AG04449 (cell line): ENCODE measurements at places on chromosomes 11 and 22.

- no peak for DNase-seq
These were observed 263.8 kb upstream of the LUZP2 start for GRCh38 chr11:24233041-24233440.

GRCh38 chr11:123239191-123240150, 44.4 kb upstream of the CLMP start:
- no peak for DNase-seq

- DNase-seq: no peak
These were observed 18.4 kb upstream of the MYOD1 start for GRCh38 chr11:17700991-17701390.

- no peak for DNase-seq
These were observed 57.6 kb downstream of the TNRC6B start for GRCh38 chr22:40235308-40235707.

GRCh38 chr11:92314499-92314898, 89.9 kb downstream of the FAT3 start:
- DNase-seq: no peak

- no peak for DNase-seq
These were observed 25.5 kb upstream of the APOA1 start for GRCh38 chr11:116862951-116863350.

DNA sequence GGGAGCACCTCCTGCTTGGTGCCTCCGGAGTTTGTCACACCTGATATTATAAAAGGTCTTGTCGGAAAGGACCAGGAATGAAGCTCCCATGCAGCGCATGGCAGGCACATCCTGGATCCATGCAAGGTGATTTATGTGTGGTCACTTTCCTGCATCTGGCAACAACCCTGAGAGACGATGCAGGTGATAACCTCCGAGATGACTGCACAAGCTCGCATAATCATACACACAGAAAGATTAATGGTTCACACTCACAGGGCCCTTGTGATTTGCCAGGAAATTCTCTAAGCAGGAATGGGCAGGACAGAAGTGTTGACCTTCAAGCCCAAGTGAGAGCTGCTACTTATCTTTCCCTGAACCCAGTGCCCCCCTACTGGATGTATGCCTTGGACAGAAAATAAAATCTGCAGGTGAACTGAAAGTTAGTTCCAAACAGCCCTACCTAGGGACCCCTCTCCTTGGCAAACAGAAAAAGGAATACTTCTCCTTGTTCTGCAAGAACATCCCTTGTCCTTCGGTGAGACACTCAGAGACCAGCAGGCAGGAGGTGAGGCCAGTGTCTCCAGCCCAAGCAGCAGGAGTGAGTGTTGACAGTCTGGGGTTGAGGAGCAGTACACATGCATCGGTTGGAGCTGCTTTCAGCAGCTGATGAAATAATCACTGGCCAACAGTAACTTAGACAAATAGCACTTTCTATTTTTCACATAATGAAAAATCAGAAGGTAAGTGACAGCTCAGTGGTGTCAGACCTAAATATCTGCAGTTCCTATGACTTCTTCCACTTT, 619.4 kb upstream of the B3GAT1 start:
- DNase-seq: no peak

DNA sequence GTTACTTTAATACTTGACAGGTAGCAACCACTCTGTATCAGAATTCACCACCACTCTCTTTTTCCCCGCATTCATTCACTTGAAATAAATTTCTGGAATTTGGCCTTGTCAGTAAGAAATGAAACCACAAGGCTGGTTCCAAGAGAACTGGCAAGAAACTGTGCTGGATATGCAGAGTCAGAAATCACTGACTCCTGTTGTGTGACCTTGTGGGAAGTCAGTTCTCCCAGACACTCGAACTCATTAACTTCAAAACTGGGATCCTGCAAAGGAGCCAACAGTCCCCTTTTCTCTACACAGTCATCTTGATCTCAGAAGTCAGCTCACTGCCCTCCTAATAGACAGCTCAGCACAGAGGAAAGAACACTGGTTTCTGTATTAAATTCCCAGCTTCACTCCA, 142.7 kb downstream of the LRRC4C start:
- DNase-seq: no peak

- no peak for DNase-seq
These were observed 39.9 kb downstream of the KCNC1 start for GRCh38 chr11:17774232-17775034.

- DNase-seq: no peak
These were observed 90.8 kb upstream of the KCNQ1OT1 start for GRCh38 chr11:2790568-2790921.

GRCh38 chr11:105899772-105900171, 122.3 kb downstream of the MSANTD4 start:
- DNase-seq: no peak

GRCh38 chr11:7579361-7579791, 65.6 kb downstream of the PPFIBP2 start:
- no peak for DNase-seq

DNA sequence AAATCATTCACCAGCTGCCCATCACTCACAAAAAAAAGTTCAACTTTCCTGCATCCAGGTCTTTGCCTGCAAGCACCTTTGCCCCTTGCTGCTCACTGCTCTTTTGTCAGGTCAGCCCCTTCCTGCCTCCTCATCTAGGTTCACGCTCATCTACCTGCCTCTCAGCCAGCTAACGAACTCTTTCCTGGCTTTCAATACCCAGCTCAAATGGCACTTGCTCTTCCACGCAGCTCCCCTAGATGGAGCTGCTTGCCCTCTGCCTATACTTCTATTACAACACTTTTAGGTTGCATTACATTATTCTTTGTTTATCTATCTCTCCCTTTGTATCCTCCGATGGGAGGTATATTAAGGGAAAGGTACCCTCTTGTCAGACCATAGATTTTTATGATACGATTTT, 78.9 kb upstream of the TBCEL start:
- DNase-seq: no peak

DNA sequence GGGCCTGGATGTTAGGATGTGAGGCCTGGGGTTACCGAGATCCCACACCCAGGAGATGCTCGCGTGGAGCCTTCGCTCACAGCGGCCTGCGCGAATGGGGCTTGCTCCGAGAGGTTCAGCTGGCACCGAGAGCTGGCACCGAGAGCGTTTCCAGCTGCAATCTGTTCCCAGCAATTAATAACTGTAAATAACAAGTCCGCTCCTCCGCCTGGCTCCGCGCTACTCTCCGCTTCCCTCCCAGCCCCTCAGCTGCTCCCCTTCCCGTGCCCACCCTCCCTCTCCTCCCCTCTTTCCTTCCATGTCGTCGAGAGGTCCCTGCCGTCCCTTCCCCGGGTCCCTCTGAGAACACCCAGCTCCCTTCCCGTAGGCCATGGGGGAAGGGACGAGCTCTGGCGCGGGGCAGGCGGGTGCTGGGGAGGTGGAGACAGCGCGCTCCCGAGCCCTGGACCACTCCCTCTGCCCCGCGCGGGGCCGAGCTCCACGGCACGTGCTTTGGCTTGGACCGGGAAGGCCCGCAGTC, 110.8 kb downstream of the WNT7B start:
- no peak for DNase-seq
